ENCODE measurements at places on chromosomes 3 and 15.

- DNase-seq = no peak
Observed at GRCh38 chr15:73139041-73139743, 86.9 kb downstream of the NEO1 start.

GRCh38 chr3:162041622-162042021, 545.0 kb downstream of the OTOL1 start:
- DNase-seq = no peak

GRCh38 chr3:195104340-195104739, 166.6 kb downstream of the XXYLT1 start:
- DNase-seq = no peak

DNA sequence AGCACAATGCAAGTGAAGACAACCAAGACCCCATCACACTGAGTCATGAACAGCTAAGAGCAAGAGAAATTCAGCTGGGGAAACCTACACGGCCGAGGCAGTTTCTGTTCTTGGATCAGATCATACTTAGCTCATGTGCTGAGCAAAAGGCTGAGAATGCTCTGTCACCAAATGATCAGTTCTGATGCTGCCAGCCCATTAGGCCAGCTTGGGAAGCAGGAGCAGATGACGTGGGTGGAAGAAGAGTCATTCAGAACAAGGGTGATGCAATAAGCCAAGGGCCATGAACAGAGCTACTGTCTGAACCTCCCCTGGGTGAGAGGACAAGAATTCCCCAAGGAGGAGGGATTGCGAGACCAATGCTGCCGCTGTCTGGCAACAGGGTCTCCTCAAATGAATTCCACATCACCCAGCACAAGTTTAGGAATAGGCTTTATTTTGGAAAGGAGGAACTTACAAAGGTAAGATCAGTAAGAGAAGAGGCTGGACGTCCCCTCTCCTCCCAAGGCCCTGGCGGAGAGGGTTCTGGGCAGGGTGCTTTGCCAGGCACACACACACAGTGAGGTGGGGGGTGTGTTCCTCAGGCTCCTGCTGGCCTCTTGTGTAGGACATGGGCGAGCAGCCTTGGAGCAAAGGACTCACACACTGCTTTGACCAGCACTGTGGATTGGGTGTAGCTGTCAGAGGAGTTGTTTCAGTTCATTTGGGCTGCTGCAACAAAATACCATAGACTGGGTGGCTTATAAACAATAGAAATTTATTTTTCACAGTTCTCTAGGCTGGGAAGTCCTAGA, 65.6 kb upstream of the CTXND1 start:
- no peak for DNase-seq

DNA sequence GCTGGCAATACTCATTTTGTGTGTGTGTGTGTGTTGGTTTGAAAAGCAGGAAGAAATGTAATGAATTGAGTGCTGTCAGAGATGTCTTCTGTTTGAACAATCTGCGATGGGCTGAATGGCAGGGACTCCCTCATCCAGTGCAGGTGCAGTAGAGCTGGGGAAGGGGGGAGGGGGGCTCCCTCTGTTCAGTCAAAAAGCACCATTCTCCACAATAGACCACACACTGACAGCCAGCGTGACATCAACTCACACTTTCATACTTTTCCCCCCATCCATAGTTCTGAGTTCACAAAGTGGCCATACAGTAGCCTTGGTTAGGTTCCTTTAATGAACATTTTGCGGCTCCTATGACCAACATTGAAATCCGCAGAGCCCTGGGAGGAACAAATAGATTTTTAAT, 10.4 kb downstream of the SOX2 start:
- DNase-seq = no peak

GRCh38 chr3:97872525-97873042, 50.8 kb downstream of the CRYBG3 start:
- DNase-seq = no peak

DNA sequence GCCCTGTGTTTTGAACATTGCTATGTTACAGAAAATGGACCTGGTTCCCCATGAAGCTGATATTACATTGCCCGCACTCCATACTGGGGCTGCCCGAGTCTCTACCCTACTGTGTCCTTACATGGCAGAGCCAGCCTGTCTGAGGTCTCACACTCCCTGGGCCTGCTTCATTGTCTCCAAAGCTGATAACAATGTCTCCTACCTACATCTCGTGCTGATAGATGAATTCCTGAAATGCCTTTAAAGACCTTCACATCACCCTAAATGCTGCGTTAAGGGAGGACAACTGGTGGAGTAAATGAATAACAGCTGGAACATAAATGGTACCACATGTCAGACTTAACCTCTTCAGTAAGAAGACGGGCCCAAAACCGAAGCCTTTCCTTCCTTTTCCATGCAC, 62.9 kb upstream of the PTX3 start:
- no peak for DNase-seq

GRCh38 chr15:67183443-67184169, 70.9 kb downstream of the AAGAB start:
- DNase-seq = no peak

GRCh38 chr15:94070356-94071295, 160.7 kb upstream of the MCTP2 start:
- DNase-seq = no peak

GRCh38 chr15:101536875-101537405, 47.4 kb upstream of the PCSK6 start:
- DNase-seq = no peak

DNA sequence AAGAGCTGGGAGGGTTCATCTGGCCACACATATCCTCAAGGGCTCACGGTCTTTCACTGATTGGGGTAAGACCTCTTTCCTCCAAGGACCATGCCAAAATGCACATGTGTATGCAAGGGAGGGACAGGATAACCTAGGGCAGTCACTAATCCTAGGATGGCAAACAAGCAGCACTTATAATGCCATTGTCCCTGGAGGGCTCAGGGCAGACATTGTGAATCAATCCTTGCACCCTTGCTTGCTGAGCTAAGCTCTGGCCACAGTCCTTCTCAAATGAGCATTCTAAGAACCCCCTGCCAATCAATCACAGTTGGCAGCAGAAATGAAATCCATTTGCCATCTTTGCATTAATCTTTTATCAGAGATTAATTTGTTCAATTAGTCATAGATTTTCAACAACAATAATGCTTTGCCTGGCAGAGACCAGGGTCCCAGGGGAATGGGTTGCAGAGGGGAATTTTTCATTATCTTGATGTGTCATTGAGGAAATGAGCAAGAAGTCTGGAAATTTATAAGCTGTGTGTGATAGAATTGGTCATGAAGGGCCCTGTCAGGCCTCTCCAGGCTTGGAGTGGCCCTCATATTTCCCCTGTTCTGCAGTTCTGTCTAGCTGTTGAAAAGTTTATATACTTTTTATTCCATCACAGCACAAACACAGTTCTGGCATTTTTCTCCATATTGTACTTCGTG, 57.2 kb upstream of the KY start:
- no peak for DNase-seq

DNA sequence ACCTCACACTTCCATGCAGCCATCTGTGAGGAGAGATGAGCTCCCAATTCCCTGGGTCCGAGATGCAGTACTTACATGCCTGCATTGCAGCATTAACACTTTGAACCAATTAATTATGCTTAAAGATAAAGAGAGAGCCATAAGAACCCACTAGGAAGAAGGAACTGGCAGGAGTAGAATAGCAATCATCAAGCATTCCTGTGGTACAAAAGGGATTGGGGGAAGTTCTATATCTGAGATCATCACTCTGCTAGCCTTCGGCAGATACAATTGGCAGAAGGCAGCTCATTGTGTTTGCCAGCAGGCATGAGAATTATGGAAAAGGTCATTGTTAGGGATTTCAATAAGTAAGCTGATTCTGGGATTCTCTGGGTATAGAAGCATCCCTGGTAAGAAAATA, 891.4 kb downstream of the NTRK3 start:
- no peak for DNase-seq

GRCh38 chr3:2517500-2518172, 419.0 kb downstream of the CNTN4 start:
- DNase-seq = no peak

GRCh38 chr3:65371053-65371452, 667.7 kb downstream of the MAGI1 start:
- DNase-seq = no peak
